Renal pelvis (tissue), 12 donors: ENCODE measurements at places on chromosomes 6 and 20.
A peak's percentile ranks its signal among the peaks of the same experiment; 100 is the strongest.

DNA sequence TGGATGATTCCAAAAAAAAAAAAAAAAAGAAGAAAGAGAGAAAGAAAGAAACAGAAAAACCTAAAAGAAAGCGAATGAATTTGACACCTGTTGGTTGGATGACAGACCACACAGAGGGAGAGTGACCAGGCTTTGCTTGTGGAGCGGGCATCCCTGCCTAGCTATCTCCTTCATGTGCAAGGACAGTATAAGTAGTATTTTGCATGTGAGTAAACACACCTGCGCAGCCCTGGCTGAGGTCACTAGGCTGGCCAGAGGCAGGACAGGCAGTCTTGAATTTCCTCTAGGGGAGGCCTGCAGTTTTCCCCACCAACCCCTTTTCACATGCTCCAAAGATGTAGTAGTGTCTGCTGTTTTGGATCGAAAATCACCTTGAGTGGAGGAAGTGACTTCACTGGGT, 126.4 kb downstream of the CCDC170 start:
- DNase-seq, result no peak

GRCh38 chr20:60233018-60233630, 274.9 kb downstream of the CDH26 start:
- peak; percentile 77 for DNase-seq

DNA sequence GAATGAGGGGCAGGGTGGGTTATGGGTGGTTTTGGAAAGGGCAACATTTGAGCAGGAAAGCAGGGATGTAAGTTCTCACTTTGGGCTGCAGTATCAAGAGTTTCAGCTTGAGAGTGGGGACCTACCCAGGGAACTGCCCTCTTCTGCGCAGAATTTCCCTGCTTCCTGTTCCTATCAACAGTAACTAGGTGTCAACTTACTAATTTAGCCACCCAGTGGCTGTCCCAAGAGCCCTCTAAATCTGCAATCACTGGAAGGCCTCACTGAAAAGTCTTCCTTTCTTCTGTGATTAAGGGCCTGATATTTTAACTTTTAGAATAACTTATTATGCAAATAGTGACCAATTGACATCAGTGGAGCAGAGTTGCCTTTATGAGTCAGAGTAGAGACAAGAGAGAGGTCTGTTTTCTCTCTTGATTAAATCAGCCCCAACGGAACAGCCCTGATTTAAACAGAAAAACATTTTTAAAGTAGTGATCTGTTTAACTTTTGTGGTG, 118.2 kb upstream of the RIPOR2 start:
- DNase-seq, result no peak

GRCh38 chr20:44420497-44420896, 55.2 kb upstream of the TTPAL start:
- no peak for DNase-seq

DNA sequence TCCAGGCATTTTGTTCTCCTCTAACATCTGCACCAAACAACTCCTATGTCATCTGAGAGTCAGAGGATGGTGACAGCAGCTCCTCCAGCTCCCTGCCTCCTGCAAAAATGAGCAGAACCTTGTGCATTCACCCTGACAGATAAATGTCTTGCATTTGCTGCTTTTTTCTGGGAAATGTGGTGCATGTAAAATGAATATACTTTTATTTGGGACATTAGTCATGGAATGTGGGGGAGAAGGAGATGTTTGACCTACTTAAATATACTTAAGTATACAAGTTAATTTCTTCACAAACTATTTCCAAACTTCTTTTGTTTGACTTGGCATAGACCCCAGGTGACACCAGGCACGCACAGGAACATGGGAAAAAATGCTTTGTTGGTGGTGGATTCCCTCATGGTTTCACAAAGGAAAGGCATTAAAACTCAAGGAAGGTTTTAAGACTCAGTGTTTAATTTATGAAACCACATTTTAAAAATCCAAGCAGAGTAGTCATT, 181.8 kb upstream of the MCHR2 start:
- peak; percentile 84 for DNase-seq

DNA sequence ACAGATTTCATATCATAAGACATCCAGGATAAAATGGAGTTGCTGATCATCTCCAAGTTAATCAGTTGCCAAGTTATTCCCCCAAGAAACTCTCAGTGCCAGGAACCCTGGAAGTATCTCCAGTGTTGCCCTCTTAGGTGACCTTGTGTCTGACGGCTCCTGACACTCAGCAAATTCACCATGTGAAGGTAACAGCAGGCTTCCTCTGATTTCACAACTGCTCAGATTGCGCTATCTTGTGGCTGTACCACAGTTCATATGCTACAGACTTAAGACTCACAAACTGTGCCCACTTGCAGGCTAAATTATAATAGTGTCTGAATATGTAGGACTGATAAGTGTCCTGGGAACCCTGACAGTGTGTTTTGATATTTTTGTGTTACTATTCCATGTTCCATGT, 186.6 kb upstream of the OPRM1 start:
- DNase-seq, result no peak

GRCh38 chr20:58642441-58642840, 8.6 kb upstream of the STX16 start:
- DNase-seq, result no peak

DNA sequence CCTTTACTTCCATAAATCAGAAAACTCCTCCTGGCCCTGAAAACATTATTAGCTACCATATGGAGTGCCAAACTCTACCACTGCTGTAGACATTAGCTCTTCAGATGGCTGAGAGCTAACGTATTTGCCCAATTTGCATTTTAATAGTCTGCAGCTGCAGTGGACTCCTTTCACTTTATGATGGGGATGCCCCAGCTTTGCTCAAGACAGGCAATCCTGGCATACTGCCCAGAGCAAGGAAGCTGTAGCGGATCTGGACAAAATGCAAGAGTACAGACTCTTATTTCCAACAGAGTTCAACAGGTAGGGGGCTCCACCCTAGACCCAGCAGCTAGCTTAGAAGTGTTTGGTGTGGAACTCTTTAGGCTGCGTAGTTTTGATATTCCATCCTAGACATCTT, 246.7 kb downstream of the FOXC1 start:
- DNase-seq, result no peak
